Left renal cortex interstitium (tissue), 4 donors: ENCODE measurements at places on chromosomes 3 and 15.

- DNase-seq = no peak
Measured at GRCh38 chr15:55060836-55061235, 135.9 kb downstream of the RSL24D1 start.

GRCh38 chr15:82314769-82315518 is 34.3 kb downstream of the GOLGA6L10 start:
- DNase-seq = no peak

DNA sequence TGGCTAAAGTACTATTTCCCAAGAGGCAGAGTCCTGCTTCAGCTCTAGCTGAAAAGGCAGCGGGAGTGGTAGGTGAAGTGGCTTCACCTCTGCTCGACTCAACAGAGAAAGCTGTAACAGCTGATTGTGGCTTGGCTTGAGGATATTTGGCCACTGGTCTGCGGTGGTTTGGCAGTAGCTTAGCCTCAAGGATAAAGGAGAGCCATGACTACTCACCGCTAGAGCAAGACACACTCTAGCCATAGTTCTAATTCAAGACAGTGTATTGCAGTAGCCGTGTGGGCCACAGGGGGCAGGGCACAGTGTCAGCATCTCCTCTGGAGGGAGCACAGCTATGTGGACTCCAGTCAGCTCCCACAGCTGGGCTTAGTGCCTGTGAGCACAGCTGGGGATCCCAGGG is 23.5 kb downstream of the TPRG1 start:
- DNase-seq = no peak

GRCh38 chr15:39586387-39587095 is 5.7 kb downstream of the THBS1 start:
- DNase-seq = no peak

- no peak for DNase-seq
Measured at GRCh38 chr3:197912741-197913476, 37.1 kb upstream of the RPL35A start.

DNA sequence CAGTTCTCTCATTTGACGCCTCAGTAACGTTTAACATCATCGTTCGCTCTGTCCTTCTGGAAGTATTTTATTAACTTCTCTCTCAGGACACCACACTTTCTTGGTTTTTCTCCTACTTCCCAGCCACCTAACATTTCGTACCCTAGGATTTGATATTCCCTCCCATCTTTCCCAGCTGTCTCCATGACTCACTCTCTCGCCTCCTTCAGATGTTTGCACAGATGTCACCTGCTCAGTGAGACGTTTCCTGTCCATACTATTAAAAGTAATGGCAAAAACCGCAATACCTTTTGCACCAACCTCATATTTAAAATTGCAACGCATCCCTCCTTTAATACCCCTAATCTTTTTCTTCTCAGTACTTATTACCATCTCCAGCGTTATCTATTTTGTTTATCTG is 62.1 kb upstream of the SPRED1 start:
- no peak for DNase-seq

GRCh38 chr3:108554229-108554628 is 35.0 kb downstream of the CIP2A start:
- no peak for DNase-seq

- no peak for DNase-seq
Measured at GRCh38 chr15:34584330-34584668, 848 bp upstream of the GOLGA8B start.

- DNase-seq = no peak
Measured at GRCh38 chr15:73578026-73578425, 55.2 kb downstream of the NPTN start.

DNA sequence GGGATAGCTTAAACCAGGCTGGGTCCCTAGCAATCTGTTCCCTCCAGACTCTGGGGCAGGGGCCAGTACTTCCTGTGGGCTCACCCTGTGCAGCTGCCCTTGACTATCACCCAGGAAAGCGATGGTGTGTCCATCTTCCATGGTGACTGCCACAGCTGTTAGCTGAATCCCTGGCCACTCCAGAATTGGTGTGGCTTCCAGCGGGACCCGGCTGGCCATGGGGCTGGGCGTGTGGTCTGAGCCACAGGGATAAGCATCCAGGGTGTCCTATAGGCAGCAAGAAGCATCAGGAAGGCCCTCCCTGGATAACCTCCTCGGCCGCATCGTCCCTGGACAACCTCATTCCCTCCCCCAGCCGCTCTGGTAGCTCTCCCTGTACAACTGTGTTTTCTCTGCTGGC is 7.2 kb downstream of the PLXNB1 start:
- no peak for DNase-seq

DNA sequence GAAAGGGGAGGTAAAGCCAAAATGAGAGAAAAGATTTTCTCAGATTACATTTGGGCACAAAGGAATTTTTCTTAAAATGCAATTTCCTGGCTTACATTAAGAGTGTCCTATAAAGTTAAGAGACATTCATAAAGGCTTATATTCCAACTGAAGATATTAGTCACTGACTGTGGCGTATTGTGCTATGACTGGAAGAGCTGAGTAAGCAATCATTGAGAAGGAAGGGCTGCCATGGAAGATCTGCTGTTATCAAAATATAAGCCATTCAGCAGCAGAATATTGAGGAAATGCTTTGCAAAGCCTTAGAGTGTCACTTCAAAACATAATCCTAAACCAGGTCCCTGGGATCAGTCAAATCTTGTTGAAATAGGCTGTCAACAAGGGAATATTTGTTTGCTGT is 593.9 kb downstream of the TUSC7 start:
- DNase-seq = no peak
